T-helper 9 cell (primary cell): ENCODE measurements at places on chromosomes 4 and X.

- DNase-seq = no peak
Observed at GRCh38 chr4:70589785-70590184, 2.3 kb upstream of the AMBN start.

- DNase-seq = no peak
Observed at GRCh38 chr4:123856689-123857545, 460.3 kb downstream of the SPRY1 start.

DNA sequence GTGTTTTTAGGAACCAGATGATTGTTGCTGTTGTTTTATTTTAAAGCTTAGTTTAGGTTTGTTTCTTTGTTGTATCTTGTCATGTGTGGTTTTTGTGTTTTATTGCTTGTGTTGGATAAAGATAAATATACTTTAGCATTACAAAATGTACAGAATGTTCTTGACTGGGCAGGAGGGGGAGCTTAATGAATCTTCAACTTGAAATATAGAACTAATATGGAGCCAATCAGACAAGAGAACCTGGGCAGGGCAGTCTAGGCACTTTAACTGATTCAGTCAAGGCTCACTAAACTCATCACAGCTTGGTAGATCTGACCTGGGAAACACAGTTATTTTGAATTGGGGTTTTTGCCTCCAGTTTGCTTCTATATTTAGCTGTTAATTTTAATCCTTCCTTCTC is 304.2 kb downstream of the ARHGAP24 start:
- no peak for DNase-seq

GRCh38 chrX:25018682-25019081 is 2.9 kb upstream of the ARX start:
- DNase-seq = no peak
